AG09309 (cell line): ENCODE measurements at places on chromosomes 2 and 18.

DNA sequence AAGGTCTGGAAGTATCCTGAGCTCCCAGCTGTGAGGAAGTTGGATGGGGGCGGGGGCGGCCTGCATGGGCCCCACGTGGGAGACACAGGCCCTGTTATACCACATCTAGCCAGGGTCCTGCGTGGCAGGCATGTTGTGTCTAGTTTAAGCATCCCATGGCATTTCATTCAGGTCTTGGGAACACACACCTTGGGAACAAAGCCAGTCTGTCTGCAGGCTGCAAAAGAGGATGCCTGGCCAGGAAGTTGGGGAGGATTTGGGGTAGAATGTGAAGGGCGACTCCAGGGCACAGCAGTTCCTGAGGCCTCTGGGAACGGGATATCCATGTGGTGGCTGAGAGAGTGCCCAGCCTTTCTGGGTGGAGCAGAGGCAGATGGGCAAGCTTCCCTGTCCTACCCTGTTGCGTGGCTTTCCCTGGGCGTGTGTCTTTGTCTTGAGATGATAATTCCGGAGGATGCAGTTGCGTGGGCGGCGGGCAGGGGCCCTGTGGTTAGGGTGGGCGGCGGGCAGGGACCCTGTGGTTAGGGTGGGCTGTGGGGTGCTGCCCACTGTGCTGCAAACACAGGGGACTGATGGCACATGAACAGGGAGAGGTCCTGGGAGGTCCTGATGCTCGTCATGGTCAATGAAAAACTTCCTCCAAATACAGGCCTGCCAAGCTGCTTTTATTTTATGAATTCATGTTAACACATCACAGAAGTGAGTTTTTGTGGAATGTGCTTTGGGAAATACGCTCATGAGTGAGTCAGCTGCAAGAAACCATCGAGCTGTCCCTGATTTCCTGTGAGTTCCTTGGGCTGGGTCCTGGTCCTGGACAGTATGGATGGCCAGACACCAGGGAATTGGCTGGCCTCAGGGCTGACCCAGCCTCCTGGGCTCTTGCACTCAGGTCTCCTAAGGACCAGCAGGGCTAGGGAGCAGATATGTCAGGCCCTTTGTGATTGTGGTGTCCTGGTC lies 90.0 kb upstream of the HS6ST1 start:
- peak; percentile 66 for DNase-seq

- no peak for DNase-seq
These were observed 114.9 kb downstream of the CD8B2 start for GRCh38 chr2:106602042-106602441.

- no peak for DNase-seq
These were observed 23.7 kb upstream of the NR4A2 start for GRCh38 chr2:156356014-156356754.

GRCh38 chr2:99725820-99726219 lies 236.0 kb upstream of the REV1 start:
- DNase-seq, result no peak

DNA sequence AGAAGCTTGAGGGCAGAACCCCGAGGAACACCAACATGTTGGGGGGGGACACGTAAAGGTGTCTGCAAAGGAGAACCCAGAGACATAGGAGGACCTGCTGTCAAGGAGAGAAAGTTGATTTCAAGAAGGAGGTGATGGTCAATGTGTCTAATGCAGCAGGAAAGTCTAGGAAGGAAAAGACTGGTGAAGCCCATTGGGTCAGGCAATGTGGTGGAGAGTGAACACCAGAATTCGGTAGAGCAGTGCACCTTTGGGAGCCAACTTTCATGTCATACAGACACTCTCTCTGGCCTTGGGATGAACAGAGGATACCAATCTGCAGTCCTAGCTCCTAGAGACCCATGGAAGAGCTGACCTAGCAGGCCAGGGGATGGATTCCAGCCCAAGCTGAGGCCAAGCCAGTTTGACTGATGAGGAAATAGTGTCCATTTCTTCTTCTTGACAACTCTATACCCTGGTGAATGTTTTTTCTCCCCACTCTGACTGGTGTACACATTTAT lies 101.9 kb downstream of the MYCN start:
- DNase-seq, result no peak

DNA sequence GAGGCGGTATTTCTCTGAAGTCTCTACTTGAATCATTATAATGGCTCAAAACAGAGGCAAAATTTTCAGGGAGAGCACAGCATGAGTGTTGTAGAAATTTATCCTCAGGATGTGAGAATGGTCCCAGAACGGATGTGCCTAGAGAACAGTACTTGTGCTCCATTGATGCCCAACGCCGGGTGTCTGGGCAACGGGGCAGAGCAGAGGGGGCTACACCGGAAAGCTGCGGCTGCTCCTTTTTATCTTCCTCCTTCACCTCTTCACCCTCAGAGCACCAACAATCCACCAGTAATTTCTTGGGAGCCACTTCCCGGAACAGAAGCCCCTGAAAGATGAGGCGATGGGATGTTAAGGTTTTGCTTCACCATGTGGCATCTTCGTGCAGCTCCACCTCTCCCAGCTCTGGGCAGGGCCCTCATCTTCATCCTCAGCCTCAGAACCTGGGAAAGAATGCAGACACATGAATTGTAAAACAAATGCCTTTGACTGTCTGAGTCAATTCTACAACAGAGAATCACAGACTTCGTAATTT lies 71.5 kb downstream of the PTGR3 start:
- no peak for DNase-seq

GRCh38 chr2:79831961-79832360 lies 319.1 kb downstream of the CTNNA2 start:
- DNase-seq, result no peak

DNA sequence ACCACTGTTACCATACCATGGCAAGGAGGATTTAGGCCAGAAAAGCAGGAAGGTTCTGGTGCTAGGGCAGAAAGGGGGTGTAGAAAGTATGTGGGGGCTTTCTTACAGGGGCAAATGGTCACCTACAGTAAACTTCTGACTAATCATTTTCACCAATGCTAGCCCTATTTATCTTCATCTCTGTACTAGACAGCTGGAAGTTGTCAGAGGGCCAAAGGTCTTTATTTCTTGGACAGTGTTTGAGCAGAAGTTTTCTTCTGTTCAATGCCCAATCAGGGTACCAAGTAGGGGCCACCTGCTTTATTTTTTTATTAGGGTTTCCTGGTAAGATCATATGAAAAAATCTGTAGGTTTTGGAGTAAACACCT lies 37.6 kb downstream of the MAP4K4 start:
- no peak for DNase-seq

DNA sequence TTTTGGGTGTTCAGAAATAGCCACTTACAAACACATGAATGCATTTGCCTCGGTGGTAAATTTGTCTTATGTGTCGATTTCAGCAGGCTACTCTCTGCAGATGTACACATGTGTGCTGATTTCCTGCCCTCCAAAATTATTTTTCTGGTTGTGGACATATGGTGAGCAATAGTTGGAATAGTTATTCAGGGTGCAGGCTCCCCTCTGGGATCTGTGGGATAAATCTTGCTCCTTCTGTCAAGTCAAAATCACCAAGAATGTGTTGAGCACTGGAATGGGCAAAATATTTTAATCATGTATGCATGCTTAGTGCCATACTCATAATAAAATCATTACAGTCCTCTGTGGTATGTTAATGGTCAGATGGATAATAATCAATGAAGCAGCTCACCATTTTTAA lies 684.5 kb downstream of the BCL11A start:
- DNase-seq, result no peak

GRCh38 chr2:196108604-196109003 lies 40.0 kb upstream of the DNAH7 start:
- no peak for DNase-seq

GRCh38 chr2:119482481-119483394 lies 41.5 kb downstream of the SCTR start:
- no peak for DNase-seq
